Glomerular endothelial cell (primary cell): ENCODE measurements at places on chromosomes 7 and 10. TPM values are rescaled to one million over a fixed set of nuclear protein-coding genes. Genes with fewer than 3 reads are reported as not detected.

GRCh38 chr7:1124164-1124563 is 35.8 kb downstream of the ZFAND2A start:
- no peak for DNase-seq

GRCh38 chr10:81306971-81307782 is 567.8 kb upstream of the NRG3 start:
- DNase-seq = no peak

- no peak for DNase-seq
Measured at GRCh38 chr7:103031781-103032180, 42.8 kb downstream of the FBXL13 start.

GRCh38 chr7:96004578-96004977 is 232.2 kb downstream of the DYNC1I1 start:
- no peak for DNase-seq

GRCh38 chr7:46710927-46711326 is 789.9 kb upstream of the IGFBP3 start:
- no peak for DNase-seq

DNA sequence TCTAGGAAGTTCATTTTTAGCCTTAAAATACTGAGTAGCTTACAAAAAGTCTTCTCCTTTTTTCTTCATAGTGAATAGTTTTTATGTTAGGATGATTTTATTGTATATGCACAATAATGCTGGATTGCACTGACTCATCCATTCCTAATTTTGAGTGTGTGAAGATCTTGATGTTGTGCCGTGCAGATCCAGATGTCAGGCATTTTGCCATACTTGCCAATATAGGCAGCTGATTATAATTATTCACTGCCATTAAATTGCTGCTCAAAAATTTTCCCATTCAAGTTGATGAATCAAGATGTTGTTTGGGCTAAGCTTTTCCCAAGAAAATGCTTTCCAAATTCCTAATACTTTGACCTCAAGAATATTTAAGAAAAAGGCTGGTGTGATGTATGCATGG is 218.3 kb downstream of the AHR start:
- DNase-seq = no peak

- DNase-seq = no peak
Measured at GRCh38 chr10:106557053-106557452, 607.5 kb downstream of the SORCS1 start.

DNA sequence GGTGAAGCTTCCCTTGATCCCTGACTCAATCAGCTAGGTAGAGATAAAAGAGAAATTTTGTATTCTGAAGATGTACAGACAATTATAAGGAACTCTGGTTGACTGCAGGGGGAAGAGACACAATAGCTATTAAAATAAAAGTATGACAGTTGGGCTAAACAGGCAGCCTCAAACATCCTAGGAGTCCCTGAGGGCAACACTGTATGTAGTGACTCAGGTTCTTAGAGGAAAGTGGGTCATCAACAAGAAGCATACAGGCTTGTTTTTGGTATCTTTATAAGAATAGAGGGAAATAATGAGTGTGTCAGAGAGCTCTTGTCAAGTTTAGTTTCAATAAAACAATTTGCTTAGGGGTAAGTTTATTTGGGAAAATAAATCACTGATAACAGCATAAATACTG is 150.3 kb downstream of the AUTS2 start:
- no peak for DNase-seq

- DNase-seq = no peak
Measured at GRCh38 chr7:130890176-130891020, 156.4 kb upstream of the KLF14 start.

- no peak for DNase-seq
Measured at GRCh38 chr7:138885383-138886147, 87.6 kb upstream of the ATP6V0A4 start.

- no peak for DNase-seq
Measured at GRCh38 chr7:46387646-46388045, 466.6 kb upstream of the IGFBP3 start.

- DNase-seq = no peak
Measured at GRCh38 chr7:137878333-137878961, 31.7 kb upstream of the DGKI start.

- DNase-seq = no peak
Measured at GRCh38 chr10:105559333-105560097, 918.4 kb downstream of the SORCS3 start.

DNA sequence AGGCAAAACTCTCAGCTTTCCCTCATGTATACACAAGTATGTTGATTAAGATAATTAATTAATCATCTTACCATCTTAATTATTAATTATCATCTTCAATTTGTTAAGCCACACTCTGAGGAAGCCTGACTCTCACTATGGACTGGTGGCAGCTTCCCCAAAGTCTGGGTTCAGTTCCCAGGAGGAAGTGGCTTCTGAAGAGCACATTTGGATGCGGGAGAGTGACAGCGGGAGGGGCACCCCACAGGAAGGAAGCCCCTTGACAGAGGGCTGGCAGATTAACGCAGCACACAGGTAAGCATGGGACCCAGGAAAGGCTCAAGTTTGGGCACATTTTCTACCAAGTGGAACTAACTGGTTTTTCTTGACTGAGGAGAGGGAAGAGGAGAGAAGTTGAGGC is 13.4 kb upstream of the SLIT1 start:
- DNase-seq = no peak

- DNase-seq = no peak
Measured at GRCh38 chr10:97849103-97849686, 448 bp upstream of the GOLGA7B start.

DNA sequence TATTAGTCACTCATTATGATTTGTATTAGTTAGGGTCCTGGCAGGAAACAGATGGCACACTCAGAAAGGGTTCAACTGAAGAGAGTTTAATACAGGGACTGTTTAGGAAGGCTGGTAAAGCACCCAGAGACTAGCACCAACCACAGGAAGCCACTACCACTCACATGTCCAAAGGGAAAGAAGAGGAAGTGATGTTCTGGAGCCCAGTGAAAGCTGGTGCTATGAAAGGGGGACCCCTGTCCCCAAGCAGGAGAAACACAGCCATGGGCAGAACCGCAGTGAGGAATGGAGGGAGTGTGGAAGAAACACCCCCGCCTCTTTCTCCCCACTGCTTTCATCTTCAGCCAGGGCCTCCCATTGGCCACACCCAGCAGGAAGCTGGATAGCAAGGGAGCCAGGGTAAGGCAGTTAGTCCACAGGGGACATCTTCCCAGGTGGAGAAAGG is 3.2 kb upstream of the VSIR start:
- DNase-seq = no peak

GRCh38 chr7:51428217-51428887 is 111.7 kb upstream of the COBL start:
- no peak for DNase-seq

- DNase-seq = no peak
Measured at GRCh38 chr7:26441611-26442277, 150.1 kb downstream of the SNX10 start.

- DNase-seq = no peak
Measured at GRCh38 chr7:38307640-38308039, 34.2 kb upstream of the TARP start.

DNA sequence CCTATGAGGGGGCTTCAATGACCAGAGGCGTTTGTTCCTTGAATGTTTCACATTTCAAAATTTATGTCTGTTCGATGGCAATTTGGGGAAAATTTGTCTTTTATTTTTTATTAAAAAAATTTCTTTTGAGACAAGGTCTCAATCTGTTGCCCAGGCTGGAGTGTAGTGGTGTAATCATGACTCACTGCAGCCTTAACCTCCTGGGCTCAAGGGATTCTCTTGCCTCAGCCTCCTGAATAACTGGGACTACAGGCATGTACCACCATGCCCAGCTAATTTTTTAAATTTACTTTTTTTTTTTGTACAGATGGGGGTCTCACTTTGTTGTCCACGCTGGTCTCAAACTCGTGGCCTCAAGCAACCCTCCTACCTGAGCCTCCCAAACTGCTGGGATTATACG is 39.7 kb downstream of the OTUD1 start:
- DNase-seq = no peak

- no peak for DNase-seq
Measured at GRCh38 chr7:34011696-34012095, 106.4 kb downstream of the BMPER start.

DNA sequence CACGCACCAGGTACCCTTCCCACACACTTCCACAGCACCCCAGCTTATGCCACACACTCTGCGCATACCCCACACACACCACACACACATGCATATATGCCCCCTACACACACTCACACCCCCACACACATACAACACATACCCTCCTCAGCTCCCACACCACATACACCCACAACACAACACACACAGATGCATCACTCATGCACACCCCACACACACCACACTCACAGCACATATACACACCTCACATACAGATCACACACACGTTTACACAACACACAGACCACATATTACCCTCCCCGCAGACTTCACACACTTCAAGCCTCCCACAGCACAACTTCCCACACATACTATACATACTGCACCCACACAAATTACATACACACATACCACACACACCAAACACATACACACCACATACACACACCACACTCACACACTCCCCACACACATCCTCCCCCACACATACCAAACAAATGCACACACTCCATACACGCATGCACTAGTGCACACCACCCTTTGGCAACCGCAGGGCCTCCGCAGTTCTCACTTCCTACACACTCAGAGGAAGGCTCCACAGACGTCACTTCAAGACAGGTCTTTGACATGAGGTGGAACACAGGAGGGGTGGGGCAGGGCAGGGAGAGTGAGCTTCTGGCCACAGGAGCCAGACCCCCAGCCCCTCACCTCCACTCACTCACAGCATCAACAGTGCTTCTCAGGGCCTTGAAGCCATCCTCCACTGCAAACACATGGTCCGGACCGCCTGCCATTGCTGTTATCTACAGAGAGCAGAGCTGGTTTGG is 18.5 kb upstream of the ANTXRL start:
- DNase-seq = no peak

DNA sequence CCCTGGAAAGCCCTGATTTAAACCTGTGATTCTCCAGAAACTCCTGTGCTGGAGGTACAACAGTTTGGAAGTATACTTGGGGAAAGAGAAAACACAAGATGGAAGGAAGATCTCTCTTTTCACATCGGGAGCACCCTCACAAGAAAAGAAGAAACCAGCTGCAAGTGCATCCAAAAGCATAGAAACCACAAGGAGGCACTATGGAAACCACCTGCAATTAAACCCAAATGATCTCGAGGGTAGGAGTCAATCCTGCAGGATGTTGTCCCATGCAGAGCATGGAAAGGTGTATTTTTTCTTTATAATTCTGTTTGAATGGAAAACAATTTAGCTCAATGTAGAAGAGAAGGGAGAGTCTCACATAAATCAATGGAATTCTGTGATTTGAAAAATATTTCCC is 210.5 kb downstream of the TWIST1 start:
- no peak for DNase-seq

DNA sequence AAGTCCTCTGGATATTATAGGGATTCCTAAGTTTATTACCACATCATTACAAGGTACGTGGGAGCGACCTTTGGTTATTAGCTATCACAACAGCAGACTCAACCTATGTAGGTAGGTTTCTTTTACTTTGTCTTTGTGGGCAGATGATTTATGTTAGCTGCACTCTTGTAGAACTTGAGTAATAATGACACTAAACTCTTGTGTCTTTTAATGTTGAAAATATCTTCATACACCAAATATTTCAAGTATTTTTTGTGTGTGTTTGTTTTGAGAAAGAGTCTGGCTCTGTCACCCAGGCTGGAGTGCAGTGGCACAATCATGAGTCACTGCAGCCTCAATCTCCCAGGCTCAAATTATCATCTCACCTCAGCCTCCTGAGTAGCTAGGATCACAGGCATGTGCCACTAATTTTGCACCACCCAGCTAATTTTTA is 19.2 kb upstream of the SUPV3L1 start:
- DNase-seq = no peak

- no peak for DNase-seq
Measured at GRCh38 chr10:49540056-49540797, 1.3 kb upstream of the ERCC6 start.

GRCh38 chr10:58625070-58625469 is 112.4 kb downstream of the BICC1 start:
- DNase-seq = no peak

DNA sequence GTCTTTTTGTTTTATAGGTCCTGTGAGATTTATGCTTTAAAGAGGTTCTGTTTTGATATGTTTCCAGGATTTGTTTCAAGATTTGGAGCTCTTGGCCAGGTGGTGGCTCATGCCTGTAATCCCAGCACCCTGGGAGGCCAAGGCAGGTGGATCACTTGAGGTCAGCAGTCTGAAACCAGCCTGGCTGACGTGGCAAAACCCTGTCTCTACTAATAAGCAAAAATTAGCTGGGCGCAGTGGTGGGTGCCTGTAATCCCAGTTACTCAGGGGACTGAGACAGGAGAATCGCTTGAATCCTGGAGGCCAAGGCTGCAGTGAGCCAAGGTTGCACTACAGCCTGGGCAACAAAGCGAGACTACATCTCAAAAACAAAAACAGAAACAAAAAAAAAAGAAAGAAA is 8.3 kb upstream of the HYAL4 start:
- DNase-seq = no peak

GRCh38 chr10:119663866-119664698 is 12.9 kb downstream of the BAG3 start:
- DNase-seq = no peak

DNA sequence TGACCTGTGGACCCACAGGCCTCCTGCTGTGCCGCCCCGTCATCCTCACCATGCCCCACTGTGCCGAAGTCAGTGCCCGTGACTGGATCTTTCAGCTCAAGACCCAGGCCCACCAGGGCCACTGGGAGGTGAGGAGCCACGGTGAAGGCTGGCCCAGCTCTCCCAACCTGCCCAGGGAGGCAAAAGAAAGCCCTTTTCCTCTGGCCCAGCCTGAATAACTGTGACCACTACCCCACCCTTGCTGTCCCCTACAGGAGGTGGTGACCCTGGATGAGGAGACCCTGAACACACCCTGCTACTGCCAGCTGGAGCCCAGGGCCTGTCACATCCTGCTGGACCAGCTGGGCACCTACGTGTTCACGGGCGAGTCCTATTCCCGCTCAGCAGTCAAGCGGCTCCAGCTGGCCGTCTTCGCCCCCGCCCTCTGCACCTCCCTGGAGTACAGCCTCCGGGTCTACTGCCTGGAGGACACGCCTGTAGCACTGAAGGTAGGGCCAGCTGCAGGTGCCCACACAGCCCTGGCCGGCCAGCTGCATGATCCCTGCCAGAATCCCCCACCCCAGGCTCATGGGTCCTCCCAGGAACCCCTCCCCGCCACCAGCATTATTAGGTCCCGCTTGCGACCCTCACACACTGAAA is 25.5 kb upstream of the SLC29A3 start:
- DNase-seq = no peak

Gene OPN4
- not detected in 2 replicates for total RNA-seq

Gene SRGN
- total RNA-seq = 380 and 694 TPM in 2 replicates

Gene SPDYE6
- total RNA-seq = not detected in 2 replicates

Gene SERPINE1
- 2,911 and 5,219 TPM in 2 replicates for total RNA-seq

Gene HOXA1
- 2.5 and 5.5 TPM in 2 replicates for total RNA-seq

Gene SRRT
- total RNA-seq = 71.4 and 79.4 TPM in 2 replicates

Gene CNNM1
- total RNA-seq = 0.24 TPM in 1 of 2 replicates, not detected in the other

Gene THSD7A
- total RNA-seq = 15.5 and 31.6 TPM in 2 replicates

Gene IGFBP1
- not detected in 2 replicates for total RNA-seq

Gene UPK3B
- total RNA-seq = 1.1 TPM in 1 of 2 replicates, not detected in the other

Gene ZNF727
- not detected in 2 replicates for total RNA-seq

Gene NAT16
- not detected in 2 replicates for total RNA-seq

Gene ADGRA1
- total RNA-seq = not detected in 2 replicates

Gene ITPRID1
- total RNA-seq = not detected in 2 replicates

Gene HTRA1
- total RNA-seq = 210 and 307 TPM in 2 replicates

Gene ELAPOR2
- 35.9 and 61.3 TPM in 2 replicates for total RNA-seq

Gene TLL2
- total RNA-seq = 2.5 and 4.0 TPM in 2 replicates

Gene NPFFR1
- total RNA-seq = not detected in 2 replicates

Gene SEMA3C
- total RNA-seq = 8.6 and 13.1 TPM in 2 replicates

Gene ASB15
- total RNA-seq = not detected in 2 replicates
